Spinal cord (tissue), 10 donors: ENCODE measurements at places on chromosomes 2 and 18. TPM values are rescaled to one million over a fixed set of nuclear protein-coding genes. Genes with fewer than 3 reads are reported as not detected.

- H3K36me3 ChIP-seq, result peaks cover 14% of the 10 kb centered on the region
- H3K4me3 ChIP-seq, result no peak overlapping the region
- H3K27me3 ChIP-seq, result no peaks in the 10 kb centered on the region
- DNase-seq, result no peak
- no peak overlapping the region for H3K27ac ChIP-seq
Measured at GRCh38 chr18:48042431-48042830, 112.0 kb upstream of the SMAD2 start.

DNA sequence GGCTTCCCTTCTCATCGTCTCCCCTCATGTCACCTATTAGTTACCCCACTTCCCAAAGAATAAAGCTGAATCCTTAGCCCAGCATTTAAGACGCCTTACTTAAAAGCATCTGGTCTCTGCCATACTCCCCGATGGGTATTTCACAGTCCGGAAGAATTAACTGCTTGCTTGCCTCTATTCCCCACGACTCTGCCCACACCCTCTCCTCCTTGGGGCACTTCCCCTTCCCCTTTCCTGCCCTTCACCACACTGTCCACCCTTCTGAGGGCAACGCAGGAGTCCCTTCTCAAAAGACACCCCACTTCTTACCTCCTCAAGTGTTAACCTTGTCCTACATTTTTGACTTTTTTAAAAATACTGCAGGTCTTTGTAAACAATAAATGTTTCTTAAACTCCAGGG lies 60.1 kb upstream of the RMP24 start:
- no peak for DNase-seq
- H3K4me1 ChIP-seq, result no peaks in the 10 kb centered on the region
- no peak overlapping the region for H3K4me3 ChIP-seq
- no peak overlapping the region for H3K27ac ChIP-seq

DNA sequence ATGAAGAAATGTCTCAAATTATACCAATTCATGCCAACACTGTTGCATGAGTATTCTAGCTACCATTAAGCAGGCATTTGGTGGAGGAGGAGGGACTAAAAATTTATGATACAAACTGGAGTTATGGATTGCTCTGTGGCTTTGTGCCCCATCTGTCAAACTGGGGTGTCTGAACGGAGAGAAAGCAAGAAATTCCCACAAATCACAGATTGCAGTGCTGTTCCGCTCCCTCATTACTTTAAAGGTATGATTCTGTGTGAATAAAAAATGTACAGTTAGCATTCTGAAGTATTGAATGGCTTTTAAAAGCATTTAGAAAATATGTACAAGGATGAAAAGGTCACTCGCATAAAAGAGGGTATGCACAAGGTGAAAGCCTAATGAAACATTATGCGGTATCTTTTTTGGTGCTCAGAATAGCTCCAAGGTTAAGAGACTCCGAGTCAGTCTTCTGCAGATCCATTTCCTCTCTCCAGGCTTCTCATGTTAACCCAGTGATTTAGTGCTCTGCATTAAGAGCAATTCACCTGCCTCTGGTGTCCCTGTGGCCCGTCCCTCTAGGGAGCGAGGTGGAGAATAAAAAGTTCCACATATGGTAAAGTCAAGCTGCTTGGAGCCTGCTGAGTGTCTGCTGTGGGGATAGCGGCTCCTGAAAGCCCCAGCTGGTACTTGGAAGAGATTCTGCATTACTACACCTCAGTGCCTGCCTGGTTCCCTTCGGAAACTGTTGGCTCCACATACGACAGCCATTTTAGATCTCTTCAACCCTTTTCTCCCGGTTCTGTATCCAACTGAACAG lies 184.2 kb downstream of the ZNF521 start:
- H3K27me3 ChIP-seq, result no peaks in the 10 kb centered on the region
- H3K36me3 ChIP-seq, result no peaks in the 10 kb centered on the region
- peaks cover 7% of the 10 kb centered on the region for H3K4me1 ChIP-seq
- H3K4me3 ChIP-seq, result no peak overlapping the region
- H3K27ac ChIP-seq, result no peak overlapping the region

DNA sequence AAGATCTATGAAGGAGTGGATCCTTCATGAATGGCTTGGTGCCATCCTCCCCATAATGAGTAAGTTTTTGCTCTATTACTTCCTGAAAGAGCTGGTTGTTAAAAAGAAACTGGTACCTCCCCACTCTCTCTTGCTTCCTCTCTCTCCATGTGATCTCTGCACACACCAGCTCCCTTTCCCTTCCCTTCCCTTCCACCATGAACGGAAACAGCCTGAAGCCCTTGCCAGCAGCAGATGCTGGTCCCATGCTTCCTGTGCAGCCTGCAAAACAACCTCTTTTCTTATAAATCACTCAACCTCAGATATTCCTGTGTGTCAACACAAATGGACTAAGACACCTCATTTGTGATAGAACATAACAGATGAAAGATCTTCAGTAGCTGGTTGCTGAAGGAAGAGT lies 303.5 kb upstream of the ACVR2A start:
- H3K27ac ChIP-seq, result no peak overlapping the region
- no peaks in the 10 kb centered on the region for H3K4me1 ChIP-seq
- H3K36me3 ChIP-seq, result no peaks in the 10 kb centered on the region
- no peak for DNase-seq
- no peak overlapping the region for H3K4me3 ChIP-seq

DNA sequence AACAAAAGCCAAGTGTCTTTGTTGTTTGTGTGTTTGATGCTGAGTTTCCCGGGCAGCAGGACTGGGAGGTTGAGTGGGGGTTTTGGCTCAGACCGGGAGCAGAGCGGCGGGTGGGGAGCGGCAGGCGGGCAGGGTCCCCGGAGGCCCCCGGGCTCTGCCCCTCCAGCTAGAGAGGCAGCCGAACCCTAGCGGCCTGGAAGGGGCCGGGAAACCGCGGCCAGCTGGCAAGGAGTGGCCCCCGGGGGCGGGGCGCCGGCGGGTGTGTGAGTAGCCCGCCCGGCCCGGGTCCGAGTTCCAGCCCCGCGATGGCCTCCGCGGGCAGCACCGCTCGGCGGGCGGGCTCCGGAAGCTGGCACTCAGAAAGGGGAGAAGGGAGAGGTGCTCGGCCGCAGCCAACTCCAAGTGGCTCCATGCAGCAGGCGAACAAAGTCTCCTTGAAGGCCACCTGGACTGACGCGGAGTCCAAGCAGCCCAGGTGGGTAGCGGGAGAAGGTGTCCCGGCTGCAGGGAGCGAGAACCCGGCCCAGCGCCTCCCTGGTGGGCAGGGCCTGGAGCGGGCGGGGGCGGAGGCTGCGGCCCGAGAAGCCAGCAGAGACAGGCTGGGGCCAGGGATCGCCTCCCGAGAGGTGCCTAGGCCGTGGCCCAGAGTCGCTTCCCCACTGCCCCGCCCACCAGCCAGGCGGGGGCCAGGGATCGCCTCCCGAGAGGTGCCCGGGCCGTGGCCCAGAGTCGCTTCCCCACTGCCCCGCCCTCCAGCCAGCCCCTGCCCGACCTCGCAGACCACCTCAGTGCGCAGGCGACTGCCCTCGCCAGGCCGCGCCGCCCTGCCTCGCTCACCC lies at the start of gene ANKRD53:
TSS of gene ANKRD53 (plus strand) at position 290 of the 839 bp plus-strand sequence. CDS start at position 306, 16 bp downstream.
- peaks cover 12% of the 10 kb centered on the region for H3K36me3 ChIP-seq
- H3K4me3 ChIP-seq, result peak within 1 kb of the TSS; percentile 61
- H3K27ac ChIP-seq, result peak within 1 kb of the TSS; percentile 83
- no peaks in the 10 kb centered on the region for H3K27me3 ChIP-seq
- H3K4me1 ChIP-seq, result peaks cover 16% of the 10 kb centered on the region

- no peak for DNase-seq
- no peaks in the 10 kb centered on the region for H3K27me3 ChIP-seq
- no peak overlapping the region for H3K27ac ChIP-seq
Measured at GRCh38 chr2:214896274-214896673, 86.8 kb upstream of the BARD1 start.

DNA sequence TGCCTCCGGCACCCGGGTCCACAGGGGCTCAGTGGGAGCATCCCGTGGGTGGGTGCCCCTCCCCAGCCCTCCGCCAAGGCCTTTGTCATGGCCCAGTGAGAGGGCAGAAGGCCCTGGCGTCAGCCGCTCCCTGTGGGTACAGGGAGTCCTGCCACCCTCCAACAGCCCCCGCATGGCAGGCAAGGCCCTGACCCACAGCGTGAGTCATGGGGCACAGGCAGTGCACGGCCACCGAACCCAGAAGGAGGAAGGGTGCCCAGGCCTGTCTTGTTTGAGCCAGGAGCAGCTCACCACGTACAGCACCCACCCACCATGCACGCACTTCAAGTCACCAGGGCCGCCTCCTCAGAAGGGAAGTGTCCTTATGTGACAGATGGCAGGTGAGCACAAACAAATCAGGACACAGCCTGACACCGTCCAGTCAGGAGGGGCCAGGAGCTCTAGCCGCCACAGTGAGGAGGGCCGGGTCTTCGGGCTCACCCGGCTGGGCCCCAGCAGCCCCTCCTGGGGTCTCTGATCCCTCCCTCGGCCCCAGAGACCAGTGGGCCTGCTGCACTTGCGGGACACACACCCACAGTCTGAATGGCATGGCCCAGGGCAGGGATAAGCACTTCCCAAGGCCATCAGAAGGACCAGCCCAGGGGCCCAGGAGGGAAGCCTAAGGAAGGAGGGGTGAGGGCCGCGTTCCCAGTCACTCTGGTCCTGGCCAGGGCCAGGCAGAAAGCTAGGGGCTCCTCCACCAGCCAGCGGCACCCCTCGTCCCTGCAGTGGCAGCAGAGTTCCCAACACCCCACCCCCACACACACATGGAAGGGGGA lies 25.8 kb downstream of the BIN1 start:
- H3K4me1 ChIP-seq, result peaks cover 84% of the 10 kb centered on the region
- H3K27me3 ChIP-seq, result no peaks in the 10 kb centered on the region
- peaks cover 33% of the 10 kb centered on the region for H3K36me3 ChIP-seq
- peak overlapping the region; percentile 71 for H3K27ac ChIP-seq
- H3K4me3 ChIP-seq, result no peak overlapping the region

DNA sequence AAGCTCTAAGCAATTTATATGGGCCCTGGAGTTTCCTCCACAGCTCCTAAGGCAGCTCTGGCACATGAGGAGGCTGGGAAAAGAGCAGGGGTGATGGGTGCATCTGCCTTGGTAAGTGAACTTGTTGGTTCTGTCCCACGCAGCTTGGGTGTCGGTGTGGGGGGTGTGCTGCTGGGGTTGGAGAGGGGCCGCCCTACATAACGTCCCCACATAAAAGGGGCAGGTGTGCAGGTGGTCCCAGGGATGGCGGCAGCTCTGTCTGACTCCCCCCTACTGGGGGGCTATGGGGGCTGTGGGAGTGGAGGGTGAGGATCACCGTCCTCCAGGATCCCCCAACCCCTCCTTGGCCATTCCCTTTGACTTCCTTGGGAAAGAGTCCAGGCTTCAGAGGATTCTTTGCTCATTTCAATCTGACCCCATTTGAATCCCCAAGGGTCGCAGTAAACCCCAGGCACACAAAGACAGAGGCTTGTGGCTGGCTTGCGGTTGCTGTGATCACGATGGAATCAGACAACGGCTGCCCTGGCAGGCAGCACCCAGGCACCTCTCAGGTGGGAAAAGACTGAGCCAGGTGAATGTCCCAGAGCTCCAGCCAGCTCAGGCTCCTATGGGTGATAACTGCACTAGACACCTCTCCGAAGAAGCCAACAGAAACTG lies 34.5 kb upstream of the CD8A start:
- no peak for DNase-seq
- H3K36me3 ChIP-seq, result no peaks in the 10 kb centered on the region
- no peaks in the 10 kb centered on the region for H3K4me1 ChIP-seq

DNA sequence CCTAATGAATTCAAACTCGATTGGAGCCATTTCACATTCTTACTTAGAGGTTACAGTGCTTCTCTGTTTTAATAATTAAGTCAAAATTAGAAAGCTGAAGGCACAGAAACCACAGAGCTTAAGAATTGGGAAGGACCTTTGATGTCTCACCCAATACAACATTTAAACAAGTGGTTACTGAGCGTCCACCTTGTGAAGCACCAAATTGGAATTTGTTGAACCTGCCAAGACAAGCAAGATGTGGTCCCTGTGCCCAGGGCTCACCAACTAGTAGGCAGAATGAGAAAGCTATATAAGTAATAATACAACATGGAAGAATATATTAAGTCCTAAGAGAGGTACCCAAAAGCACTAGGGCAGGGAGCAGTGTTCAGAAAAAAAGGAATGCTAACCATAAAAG lies 64.5 kb upstream of the NPAS2 start:
- H3K27me3 ChIP-seq, result no peaks in the 10 kb centered on the region
- no peak overlapping the region for H3K27ac ChIP-seq
- no peaks in the 10 kb centered on the region for H3K36me3 ChIP-seq
- no peak overlapping the region for H3K4me3 ChIP-seq
- no peak for DNase-seq

- peaks cover 79% of the 10 kb centered on the region for H3K4me1 ChIP-seq
- H3K4me3 ChIP-seq, result no peak overlapping the region
- no peaks in the 10 kb centered on the region for H3K27me3 ChIP-seq
Measured at GRCh38 chr2:238282861-238283738, 5.3 kb downstream of the PER2 start.

DNA sequence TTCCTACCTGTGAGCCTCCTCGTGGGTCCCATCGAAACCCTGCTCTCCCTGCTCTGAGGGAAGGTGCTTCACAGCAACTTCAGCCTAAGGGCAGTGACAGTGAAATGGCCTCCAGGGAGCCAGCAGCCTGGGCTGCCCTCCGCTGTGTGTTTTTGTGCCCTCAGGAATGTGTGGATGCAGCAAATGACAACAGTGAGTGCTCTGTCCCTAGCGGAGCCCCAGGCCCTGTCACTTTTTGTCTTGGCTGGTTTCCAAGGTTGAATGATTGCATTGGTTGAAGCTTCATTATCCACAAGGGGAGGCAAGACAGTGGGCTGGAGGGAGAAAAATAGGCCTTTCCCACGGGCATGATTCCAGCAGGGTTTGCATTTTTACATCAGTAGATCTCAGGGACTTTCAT lies 42.9 kb downstream of the STON1 start:
- H3K27me3 ChIP-seq, result no peaks in the 10 kb centered on the region
- H3K27ac ChIP-seq, result no peak overlapping the region
- no peaks in the 10 kb centered on the region for H3K36me3 ChIP-seq
- peak; percentile 89 for DNase-seq
- H3K4me1 ChIP-seq, result peaks cover 9% of the 10 kb centered on the region

DNA sequence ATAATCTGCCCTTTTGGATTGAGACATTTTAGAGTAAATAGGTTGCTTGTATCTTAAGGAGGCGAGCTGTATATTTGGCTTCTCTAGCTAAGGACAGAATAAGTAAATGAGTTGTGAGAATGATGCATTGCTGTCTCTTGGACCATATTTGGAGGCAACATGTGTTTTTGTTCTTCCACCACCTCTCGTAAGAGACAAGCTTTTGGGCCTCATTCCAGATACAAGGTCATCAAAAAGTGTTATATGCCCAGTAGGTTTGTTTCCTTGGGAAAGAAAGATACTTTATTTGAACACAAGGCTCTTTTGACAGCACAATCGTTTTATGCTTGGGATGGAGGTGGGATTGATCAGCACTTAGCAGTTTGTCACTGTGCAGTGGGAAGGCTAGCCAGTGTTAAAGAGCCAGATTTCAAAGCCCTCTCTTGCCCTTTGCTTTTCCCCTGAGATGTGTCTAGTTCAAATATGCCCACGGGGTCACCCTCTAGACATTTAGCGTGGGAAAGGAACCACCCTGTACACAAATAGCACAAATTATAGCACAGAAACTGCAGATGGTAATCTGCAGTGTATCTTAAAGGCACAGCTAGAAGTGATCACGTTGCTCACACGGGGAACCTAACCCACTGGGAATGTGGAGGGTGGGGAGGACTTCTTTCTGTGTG lies 131.3 kb downstream of the MAP4K4 start:
- DNase-seq, result no peak
- H3K27me3 ChIP-seq, result no peaks in the 10 kb centered on the region
- H3K4me1 ChIP-seq, result peaks cover 11% of the 10 kb centered on the region

GTF2A1L gene
- polyA plus RNA-seq, result 2.0 TPM
